Epithelial cell of proximal tubule (primary cell): ENCODE measurements at places on chromosomes 6 and 20.

- DNase-seq: no peak
These were observed 35.2 kb downstream of the PLCG1 start for GRCh38 chr20:41172296-41173140.

- DNase-seq: no peak
These were observed 43.2 kb downstream of the PDSS2 start for GRCh38 chr6:107416145-107416544.

DNA sequence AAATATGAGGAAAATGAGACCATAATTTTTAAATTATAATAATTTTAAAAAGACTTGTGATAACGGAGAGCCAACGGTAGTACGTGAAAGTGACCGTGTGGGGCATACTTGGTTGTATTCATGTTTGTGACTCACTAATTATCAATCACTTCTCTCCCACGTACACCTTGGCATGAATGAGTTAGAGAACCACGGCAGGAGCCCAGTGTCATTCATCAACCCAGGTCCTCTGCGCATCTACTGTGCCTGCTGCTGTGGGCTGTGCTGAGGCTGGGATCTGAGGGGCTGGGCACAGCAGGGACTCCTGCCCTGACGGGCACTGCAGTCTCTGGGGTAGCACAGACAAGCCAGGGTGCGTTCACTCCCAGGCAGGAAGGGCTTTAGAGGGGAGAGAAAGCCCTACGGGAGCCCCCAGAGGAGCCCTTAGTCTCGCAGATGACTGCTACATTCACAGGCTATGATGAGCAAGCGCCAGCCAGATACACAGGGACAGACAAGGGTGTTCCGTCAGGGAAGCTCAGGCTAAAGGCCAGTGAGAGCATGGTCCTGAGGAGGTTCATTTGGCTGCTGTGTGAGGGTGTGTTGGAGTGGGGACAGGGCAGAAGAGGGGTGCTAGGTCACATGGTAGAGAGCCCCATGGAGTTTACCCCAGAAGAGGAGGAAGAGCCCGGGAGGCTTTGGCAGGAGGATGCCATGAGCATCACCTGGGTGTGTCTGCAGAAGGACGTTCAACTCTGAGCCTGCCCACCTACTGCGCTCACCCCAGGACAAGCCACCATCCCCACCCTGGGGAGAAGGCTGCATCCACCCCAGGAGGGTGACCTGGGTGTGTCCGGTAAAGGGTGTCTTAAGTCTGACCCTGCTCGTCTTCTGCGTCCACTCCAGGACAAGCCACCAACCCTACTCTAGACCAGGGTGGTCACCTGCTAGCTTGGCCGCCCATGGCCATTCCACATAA, 8.2 kb upstream of the RPS6KA2 start:
- no peak for DNase-seq

- DNase-seq: no peak
These were observed 16.1 kb upstream of the SCGN start for GRCh38 chr6:25635886-25636317.

DNA sequence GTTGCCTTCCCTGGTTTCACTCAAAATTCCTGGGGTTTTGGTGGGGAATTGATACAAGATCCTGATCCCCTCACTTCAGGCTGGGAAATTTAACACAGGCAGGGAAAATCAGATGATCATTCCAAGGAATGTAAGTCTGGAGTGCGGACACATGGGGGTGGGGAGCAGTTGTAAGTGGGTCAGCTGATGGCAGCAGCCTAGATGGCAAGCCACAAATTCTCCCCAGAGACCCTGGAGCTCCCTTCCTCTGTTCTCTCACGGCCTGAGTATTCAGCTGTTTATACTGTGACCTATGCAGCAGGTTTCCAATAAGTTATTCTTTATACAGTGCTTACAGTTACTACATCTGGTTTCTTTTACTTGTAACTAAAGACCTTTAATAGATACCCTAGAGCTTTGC, 144.9 kb downstream of the SH3BGRL2 start:
- no peak for DNase-seq

DNA sequence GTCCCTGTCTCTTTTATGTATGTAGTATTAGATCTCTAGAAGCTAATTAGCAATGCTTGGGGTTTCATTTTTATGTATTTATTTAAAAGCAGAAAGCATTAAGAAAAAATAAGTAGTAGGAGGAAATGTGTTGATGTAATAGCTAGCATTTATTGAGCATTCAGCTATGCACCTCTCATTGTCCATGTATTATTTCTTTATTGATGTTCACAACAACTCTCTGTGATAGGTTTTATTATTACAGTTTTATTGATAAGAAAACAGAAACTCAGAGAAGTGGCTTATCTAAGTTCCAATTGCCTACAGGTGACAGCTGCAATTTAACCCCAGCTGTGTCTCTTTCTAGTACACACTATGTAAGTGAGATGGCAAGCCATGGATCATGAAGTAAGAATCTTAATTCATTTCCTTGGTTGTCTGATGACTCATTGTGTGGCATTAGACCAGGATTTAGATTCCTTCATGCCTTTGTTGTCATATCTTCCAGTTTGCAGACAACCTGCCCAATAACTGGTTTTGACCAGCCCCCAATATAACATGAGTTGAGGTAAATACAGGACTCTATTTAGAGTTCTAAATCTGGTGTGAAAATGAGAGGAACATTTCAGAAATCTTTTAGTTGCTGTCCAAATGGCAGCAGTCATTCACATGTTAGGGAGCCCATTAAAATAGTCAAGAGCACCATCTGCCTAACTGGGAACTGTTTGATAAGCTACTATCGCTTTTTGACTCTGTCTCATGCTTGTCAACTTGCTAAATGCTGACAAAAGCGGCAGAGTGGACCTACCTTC, 170.8 kb upstream of the PHACTR1 start:
- peak; percentile 67 for DNase-seq

GRCh38 chr6:126063512-126064146, 77.3 kb downstream of the TRMT11 start:
- no peak for DNase-seq

GRCh38 chr6:150068720-150069648, at the start of gene ULBP3:
Gene ULBP3 (minus strand): TSS chr6:150069121. CDS start chr6:150069066, 55 bp downstream.
- peak; percentile 63 for DNase-seq

- DNase-seq: peak; percentile 42
These were observed 13.9 kb upstream of the KLHL31 start for GRCh38 chr6:53679446-53679933.

DNA sequence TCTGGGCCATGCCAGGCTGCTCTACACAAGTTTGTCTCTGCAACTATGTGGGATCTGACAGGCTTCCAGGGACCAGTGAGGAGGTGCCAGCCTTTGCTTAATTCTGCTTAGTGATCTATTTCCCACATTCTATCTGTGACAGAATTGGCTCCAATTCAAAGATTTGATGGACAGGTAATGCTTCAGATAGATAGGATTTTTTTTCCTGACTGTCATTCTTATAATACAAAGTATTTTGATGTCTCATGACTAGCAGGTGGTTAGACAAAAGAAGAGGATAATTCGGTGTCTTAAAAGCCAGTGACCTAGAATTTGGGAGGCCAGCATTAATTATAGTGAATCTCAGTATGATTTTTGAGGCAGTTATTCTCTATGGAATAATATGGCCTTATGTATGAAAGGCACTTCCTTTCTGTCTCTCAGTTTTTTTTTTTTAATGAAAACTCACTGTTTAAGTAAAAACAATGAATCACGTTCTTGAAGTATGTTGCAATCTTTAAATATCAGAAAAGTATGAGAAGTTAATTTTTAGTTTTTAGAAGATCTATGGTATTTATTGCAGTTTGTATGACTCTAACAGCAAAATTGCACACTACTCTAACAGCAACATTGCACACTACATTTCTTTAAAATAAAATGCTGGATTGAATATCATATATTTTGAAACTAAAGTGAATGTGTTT, 43.7 kb downstream of the TMEM200A start:
- no peak for DNase-seq

DNA sequence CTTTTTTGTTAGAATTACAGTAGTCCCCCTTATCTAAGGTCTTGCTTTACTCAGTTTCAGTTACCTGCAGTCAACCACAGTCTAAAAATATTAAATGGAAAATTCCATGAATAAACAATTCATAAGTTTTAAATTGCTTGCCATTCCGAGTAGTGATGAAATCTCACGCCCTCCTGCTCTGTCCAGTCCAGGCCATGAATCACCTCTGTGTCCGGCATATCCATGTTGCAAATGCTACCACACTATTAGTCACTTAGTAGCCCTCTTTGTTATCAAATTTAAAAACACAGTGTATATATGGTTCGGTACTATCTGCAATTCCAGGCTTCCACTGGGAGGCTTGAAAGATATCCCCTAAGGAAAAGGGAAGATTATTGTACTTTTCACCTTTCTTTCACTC, 164.6 kb upstream of the FAM83B start:
- no peak for DNase-seq

- DNase-seq: no peak
These were observed 78.4 kb downstream of the ERMARD start for GRCh38 chr6:169829786-169830185.

DNA sequence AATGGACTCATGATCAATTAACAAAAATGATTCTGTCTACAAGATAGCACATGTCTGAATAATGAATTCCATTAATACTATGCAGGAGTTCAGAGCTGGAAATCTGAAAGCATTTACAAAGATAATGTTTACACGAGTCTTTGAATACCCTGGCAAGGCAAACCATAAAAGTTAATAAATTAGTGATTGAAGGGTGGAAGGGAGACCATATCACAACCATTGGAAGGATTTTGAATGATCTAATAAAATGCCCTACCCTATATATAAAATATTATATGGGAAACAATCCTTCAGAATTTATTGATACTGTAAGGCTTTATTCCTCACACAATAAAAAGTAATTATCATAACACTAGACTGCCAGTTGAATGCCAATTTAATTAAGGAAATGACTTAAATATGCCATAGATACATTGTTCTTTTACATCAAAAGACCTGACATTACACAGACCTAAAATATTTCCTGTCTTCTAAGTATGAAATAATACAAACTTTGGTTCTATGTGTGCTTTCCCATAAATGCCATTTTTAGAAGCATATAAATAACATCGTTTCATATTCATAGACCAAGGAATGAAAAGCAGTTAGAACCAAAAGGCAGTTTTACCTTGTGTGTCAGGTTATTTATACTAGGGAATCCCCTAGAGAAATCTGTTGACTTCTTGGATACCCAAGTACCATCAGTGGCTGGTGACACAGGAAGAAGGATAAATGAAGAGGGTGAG, 249.2 kb upstream of the MARCKS start:
- DNase-seq: no peak

- peak; percentile 68 for DNase-seq
These were observed 889.1 kb upstream of the MAP3K7 start for GRCh38 chr6:91476000-91476399.

GRCh38 chr20:51500311-51500710, 42.2 kb downstream of the NFATC2 start:
- no peak for DNase-seq

GRCh38 chr20:24773751-24774201, 175.3 kb upstream of the CST7 start:
- peak; percentile 79 for DNase-seq

GRCh38 chr6:17628873-17629272, 28.8 kb downstream of the FAM8A1 start:
- DNase-seq: no peak

- no peak for DNase-seq
These were observed 906 bp upstream of the BTN3A2 start for GRCh38 chr6:26363882-26364701.

DNA sequence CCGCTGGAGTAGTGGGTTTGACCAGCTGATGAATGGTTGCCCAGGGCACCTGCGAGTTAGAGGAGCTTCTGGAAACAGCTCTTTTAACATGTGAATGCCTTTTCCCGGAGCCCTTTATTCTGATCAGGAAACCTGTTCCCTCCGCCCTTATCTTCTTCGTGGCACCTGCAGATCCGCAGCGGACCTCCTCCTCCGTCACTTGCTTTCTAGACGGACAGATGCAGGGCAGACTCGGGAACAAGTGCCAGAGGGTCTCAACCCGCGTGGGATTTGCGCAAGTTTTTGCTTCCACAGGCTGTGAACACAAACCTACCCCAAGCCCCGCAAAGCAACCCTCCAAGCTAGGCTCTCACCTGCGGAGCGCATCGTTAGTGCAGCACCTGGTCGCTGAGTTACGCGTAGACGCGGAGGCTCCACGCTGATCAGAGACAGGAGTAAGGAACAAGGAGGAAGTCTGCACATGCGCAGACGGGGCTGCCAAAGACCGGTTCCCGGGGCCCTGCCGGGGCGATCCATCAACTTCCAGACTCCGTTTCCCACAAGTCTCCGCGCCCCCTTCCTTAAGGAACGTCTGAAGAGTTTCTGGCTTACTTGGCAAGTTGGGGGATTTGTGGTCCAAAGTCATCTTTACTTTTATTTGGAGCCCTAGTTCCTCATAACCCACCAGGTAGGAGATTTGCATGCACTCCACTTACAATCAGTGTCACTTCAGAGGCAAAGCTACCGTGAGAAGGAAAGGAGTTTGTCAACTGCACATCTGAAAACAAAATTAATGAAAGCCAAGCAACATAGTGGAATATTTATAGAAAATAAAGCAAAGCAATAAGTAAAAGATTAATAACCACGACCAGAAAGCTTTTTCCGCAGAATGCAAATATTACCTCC, 52.7 kb upstream of the ELMO2 start:
- no peak for DNase-seq

DNA sequence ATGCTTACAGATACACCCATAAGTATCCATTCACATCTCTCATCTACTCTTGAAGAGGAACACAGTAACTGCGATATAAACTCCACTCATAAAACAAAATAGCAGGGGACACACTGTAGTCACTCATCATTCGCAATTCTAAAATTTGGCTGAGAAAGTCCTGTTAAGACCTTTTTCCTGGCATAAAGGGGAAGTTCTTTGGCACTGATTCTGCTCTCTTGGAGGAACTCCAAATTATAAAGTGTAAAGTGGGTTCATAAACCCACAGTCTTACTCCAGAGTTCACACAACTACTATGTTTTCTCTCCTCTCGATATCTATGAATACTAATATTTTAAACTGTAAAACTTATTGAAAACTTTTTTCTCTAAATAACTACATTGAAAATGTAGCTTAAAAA, 80.6 kb downstream of the ADGB start:
- no peak for DNase-seq

GRCh38 chr6:160978141-160978901, 13.2 kb upstream of the MAP3K4 start:
- no peak for DNase-seq

- DNase-seq: no peak
These were observed 125.3 kb downstream of the FOXO3 start for GRCh38 chr6:108685970-108686369.

DNA sequence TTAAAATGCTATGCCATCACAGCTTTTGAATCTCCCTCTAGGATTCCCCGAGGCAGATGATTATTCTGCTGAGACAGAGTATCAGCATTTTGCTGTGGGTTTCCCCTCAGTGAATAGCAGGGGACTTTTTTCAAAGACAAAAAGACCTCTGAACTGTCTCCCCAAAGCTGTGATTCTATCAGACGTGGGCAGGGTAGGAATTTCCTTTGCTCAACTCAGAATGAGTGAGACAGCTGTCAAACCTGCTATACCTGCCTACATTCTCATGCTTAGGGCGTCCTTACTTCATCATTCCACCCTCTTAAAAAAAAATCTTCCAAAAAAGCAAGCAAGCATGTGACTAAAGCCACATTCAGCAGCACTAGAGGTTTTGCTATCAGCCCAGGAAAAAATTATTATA, 147.6 kb upstream of the FAM83B start:
- DNase-seq: no peak

GRCh38 chr20:35823937-35824336, 52.1 kb downstream of the PHF20 start:
- DNase-seq: no peak
